Left ventricle myocardium superior (tissue), 1 donor: ENCODE measurements at places on chromosomes 6 and 20. TPM values are rescaled to one million over a fixed set of nuclear protein-coding genes. Genes with fewer than 3 reads are reported as not detected.

Gene ENPP5
- total RNA-seq: 3.2 TPM

Gene GNMT
- 2.0 TPM for total RNA-seq

Gene MCHR2
- not detected for total RNA-seq

Gene MTFR2
- total RNA-seq: 0.25 TPM
